ENCODE measurements at places on chromosomes 16 and 17.

- peak; percentile 37 for DNase-seq
Measured at GRCh38 chr16:19884611-19885450, at the start of gene GPRC5B. Gene GPRC5B (minus strand): TSS chr16:19884848. CDS start chr16:19872845, 12,003 bp downstream.

GRCh38 chr16:29848420-29849297 is 14.4 kb downstream of the CDIPT start:
- peak; percentile 61 for DNase-seq

DNA sequence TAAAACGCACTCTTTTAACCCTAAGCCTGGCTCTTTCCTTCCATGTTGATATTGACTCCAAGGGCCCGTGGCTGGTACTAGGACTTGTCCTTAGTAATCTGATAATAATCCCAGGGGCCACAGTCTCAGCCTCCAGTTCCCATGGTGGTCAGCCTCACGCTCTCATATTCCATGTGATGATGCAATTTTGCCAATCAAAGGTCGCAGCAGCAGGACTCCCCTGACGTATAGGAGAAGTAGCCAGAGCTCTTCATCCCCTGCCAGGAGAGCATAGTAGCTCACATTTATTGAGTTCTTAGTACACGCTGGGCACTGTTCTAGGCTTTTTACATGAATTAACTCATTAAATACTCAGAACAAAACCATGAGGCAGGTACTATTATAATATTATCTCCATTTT is 42.4 kb downstream of the CD300LF start:
- no peak for DNase-seq

- no peak for DNase-seq
Measured at GRCh38 chr17:44914698-44915271, 515 bp downstream of the GFAP start.

- no peak for DNase-seq
Measured at GRCh38 chr16:25585526-25585925, 106.2 kb upstream of the HS3ST4 start.

- peak; percentile 83 for DNase-seq
Measured at GRCh38 chr16:13923703-13924298, 3.8 kb downstream of the ERCC4 start.

DNA sequence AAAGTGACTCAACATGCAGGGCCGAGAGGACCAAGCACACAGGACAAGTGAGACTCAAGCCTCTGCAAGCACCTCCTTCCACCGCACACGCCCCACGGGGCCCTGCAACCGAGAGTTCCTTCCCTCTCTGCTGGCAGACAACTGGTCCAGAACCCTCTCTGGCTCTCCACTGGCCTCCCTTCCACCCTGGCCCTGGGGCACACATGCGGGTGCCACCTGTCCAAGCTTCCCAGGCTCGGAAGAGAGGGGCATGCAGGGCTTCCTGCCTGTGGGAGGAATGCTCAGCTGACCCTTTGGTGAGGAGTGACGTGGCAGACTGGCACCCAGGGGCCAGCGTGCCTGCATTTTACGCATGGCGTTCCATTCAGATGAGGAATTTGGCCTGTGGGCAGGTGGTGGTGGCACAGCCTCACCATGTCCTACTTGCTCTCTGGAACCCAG is 59.8 kb downstream of the PIPOX start:
- DNase-seq: no peak
